ENCODE measurements at places on chromosomes 11 and 22.

- no peak for DNase-seq
These were observed 12.7 kb downstream of the MYO18B start for GRCh38 chr22:25754527-25755202.

GRCh38 chr11:114311946-114312345, 15.7 kb downstream of the NNMT start:
- no peak for DNase-seq

- DNase-seq = no peak
These were observed 3.4 kb upstream of the KCTD17 start for GRCh38 chr22:37048133-37048532.

GRCh38 chr22:17672417-17672991, 33.9 kb downstream of the BCL2L13 start:
- no peak for DNase-seq

- DNase-seq = no peak
These were observed 950 bp upstream of the LAYN start for GRCh38 chr11:111539426-111540113.

- DNase-seq = no peak
These were observed 629 bp downstream of the PSMA1 start for GRCh38 chr11:14519597-14519916.

DNA sequence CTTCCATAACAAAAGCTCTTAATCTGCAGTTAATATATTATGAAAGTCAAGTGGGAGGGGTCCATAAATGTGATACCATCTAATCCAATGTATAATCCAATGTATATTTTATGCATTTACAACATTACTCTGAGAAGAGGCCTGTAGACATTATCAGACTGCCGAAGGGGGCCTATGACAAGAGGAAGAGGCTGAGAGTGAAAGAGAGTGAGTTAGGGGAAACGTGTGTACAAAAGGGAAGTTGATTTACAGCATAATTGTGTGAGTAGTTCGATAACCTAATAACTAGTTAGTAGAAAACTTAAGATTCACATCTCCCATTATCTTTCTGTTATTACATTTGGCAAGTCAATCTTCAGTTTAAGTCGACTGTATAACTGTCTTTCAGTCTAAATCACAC, 86.6 kb downstream of the DDX10 start:
- DNase-seq = no peak

DNA sequence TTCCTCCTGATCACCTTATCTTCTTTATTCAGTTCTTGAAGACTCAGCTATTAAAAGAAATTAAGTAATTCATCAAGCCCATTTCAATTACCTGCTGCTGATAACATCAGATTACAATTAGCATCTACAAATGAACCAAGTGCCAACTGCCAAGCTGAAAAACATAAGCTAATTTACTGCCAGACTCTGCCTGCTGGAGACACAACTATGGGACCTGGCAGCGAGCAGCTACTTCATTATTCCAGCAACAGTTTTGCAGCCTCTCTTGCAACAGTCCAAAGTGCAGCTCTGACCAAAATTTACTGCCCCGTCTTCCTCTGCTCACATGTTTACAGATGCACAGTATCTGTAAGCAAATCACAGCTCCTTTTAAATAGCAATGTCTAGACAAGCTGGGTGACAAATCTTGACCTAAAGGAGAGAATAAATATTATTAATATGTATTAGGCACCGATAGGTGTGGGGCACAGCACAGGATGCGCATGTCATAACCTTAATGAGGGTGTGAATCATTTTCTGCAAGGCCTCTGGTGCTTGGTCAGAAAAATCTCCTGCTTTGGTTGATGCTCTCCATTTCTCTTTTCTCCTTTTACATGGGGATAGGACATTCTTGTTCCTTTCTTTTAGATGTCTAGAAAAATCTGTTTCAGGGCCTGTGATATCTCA, 232.2 kb upstream of the PITPNB start:
- no peak for DNase-seq

GRCh38 chr11:109527496-109527895, 105.5 kb downstream of the C11orf87 start:
- DNase-seq = no peak

DNA sequence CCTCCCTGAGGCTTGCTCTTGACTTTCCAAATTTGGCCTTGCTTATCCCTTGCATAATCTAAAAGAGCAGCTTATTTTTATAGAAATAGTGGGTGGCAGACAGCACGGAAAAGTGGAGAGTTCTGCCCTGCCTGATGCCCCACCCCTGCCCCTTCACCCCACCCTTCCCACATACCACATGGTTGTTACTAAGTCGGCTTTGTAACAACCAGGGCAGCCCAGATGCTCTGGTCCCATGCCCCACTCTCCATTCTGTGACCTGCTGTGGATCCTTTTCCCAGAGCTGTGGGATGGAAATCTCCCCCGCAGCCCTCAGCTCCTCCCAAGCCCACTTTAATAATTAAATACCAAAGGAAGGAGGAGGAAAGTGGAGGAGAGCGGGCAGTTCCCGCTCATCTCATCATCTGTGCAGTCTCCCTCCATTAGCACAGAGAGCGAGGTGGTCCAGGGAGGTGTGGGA, 10.9 kb downstream of the MRGPRF start:
- DNase-seq = no peak

DNA sequence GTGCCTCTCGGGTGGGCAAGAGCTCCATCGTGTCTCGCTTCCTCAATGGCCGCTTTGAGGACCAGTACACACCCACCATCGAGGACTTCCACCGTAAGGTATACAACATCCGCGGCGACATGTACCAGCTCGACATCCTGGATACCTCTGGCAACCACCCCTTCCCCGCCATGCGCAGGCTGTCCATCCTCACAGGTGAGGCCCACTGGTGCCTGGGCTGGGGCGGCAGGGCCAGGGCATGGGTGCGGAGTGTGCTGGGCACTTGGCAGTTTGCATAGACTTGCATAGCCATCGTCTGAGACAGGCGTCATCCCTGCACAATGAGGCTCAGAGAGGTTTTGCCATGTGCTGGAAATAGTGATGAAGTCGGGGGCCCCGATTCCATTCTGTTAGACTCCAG, 6.3 kb downstream of the RASD2 start:
- no peak for DNase-seq

DNA sequence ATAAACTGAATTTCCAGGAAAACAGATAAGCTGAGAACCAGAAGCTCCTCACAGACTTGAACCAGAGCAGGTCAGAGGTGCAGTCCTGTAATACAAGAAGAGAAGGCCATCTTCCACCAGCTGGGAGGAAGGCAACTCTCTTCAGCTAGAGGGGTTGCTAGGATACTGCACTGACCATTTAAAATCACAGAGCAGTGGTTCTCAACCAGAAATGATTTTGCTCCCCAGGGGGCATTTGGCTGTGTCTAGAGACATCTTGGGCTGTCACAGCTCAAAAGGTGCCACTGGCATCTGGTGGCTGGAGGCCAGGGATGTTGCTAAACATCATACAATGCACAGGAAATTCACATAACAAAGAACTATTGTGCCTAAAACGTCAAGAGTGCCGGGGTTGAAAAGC, 17.2 kb downstream of the OPCML start:
- DNase-seq = no peak

DNA sequence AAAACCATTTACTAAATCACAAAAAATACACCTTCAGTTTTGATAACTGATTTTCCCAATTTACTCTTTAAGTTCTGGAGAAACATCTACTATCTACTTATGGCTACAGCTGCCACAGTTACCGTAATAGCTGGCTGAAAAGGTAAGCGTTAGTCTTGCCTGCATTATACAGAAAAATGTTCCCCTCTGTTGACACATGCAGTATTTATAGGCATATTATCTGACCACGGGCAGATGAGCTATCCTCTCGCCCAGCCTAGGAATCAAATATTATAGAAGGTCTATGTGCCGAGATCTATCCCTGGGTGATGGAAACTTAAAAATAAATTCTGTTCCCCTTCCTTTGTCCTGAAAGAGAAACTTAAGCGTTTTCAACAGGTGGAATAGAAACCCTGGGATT, 283.8 kb downstream of the CADM1 start:
- DNase-seq = no peak

- DNase-seq = no peak
These were observed 47.6 kb upstream of the MYO18B start for GRCh38 chr22:25694196-25694907.

- DNase-seq = no peak
These were observed 9.5 kb downstream of the C1QTNF6 start for GRCh38 chr22:37178350-37179125.

DNA sequence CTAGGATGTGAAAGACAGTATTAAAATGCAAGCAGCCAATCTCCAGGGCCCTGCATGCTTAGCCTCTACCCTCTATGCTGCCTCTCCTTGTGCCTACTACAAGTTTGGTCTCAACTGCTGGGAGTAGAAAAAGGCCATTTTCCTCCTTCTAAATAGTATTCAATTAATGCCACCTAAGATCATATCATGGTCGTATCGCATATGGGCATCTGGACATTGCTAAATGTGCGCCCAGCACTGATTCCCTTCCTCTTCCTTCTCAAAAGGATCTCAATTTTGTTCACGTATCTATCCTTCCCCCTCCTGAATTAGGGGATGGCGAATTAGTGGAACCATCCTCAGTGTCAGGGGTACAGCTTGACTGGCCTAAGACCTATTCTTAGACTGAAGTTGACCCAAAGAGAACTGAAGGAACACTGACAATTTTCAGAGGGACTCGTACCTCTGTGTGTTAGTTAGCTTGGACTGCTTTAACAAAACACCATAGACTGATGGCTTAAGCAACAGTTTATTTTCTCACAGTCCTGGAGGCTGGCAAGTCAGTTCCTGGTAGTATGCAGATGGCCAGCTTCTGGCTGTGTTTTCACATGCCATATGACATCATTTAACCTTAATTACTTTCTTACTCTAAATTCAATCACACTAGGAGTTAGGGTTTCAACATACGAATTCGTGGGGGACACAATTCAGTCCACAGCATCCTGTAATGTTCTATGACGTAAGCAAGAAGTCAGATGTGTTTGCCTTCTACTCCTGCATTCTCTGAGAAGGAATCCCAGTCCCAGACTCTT, 8.5 kb upstream of the NUP50 start:
- DNase-seq = no peak

- peak; percentile 81 for DNase-seq
These were observed 9.4 kb downstream of the IGSF9B start for GRCh38 chr11:133947321-133947756.

DNA sequence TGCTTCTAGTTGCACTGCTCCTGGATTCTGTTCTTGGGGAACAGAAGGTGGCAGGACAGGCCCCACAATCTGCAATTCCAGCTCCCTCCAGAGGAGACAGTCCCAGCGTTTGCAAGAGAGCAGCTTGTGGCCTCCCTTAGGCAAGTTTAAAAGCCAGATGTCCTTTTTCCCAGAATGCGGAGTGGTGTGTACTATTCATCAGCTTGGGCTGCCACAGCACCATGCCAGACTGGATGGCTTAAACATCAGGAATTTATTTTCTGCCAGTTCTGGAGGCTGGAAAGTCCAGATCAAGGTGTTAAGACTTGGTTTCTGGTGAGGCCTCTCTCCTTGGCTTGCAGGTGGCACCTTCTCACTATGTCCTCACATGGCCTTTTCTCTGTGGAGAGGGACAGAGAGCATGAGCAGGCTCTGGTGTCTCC, 11.7 kb downstream of the MIAT start:
- DNase-seq = peak; percentile 45

GRCh38 chr22:19688301-19689290, 25.7 kb upstream of the SEPTIN5 start:
- no peak for DNase-seq

- DNase-seq = no peak
These were observed 198.5 kb downstream of the BRD1 start for GRCh38 chr22:49629261-49629570.

GRCh38 chr11:61507012-61507768, 1.4 kb upstream of the LRRC10B start:
- no peak for DNase-seq

GRCh38 chr11:67583247-67584204, at the start of gene GSTP1:
TSS of gene GSTP1 (plus strand) at chr11:67583812. CDS start at chr11:67583844, 32 bp downstream.
- peak; percentile 93 for DNase-seq

DNA sequence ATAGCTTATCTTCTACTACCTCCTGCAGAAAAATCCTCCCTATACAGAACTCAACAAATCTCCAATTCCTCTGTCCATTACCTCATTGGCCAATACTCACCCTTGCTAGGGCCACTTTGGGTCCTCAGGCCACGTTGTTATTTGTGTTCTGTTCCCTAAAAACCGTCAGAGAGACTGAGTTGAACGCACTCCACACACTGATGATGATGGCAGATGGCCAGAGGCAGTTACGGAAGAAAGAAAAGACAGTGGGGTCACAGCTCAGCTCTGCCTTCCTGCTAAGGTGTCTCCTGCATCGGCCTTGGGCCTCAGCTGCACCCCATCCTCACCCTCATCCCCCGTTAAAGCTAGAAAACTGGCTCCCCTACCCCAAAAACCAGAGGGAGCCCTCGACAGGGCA, 66.2 kb downstream of the MICAL3 start:
- no peak for DNase-seq

GRCh38 chr11:125740617-125741016, 5.5 kb upstream of the PATE1 start:
- no peak for DNase-seq

- no peak for DNase-seq
These were observed 5.9 kb upstream of the SOX10 start for GRCh38 chr22:37990301-37990700.

DNA sequence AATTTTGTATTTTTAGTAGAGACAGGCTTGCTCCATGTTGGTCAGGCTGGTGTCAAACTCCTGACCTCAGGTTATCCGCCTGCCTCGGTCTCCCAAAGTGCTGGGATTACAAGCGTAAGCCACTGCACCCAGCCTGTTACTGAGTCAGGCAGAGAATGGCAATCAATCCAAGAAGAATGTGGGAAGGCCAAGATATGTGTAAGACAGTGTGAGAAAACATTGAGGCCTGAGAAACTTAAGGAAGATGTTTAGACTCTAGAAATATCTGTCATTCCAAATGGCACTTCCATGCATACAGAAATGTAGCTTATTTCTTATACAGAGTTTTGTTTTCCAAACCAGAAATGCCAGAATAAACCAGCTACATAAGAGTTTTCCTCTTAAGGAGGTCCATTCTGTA, 248.5 kb downstream of the ETS1 start:
- DNase-seq = no peak

DNA sequence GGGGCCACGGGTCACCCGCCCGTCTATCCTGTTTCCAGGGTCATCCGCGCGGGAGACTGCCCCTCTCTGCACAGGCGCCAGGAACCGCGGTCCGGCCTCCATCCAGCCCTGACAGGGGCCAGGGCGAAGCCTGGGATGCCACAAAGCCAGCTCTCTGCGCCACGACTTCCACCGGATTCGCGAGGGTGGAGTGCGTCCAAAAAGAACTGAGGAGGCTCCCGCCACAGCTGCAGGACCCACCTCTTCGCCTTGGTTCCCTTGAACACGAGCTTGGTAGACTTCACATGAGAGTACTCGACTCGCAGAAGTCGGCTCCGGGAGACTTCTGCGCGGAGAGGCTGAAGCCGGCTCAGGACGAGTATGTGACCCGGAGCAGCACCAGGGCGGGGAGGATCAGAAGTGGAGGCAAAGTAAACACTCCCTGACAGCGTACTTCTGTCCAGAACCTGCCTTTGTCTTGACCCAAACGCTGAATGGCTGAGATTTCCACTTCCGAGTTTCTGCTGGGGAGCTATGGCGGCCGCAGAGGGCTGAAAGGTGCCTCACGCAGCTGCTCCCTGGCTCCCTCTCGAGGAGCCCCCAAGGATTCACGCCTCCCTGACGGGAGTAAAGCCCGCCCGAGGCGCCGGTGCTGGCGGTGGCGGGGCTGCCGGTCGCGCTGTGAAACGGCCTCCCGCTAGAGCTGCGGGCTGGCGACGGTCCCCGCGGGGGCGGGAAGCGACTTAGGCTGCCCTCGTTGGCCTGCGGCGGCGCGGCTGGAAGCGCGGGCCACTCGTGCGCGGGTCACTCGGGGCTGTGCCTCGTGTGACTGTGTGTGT, 4566.7 kb upstream of the OR11H1 start:
- no peak for DNase-seq

- DNase-seq = no peak
These were observed at the start of gene GPR152 for GRCh38 chr11:67452141-67452952. TSS of gene GPR152 (minus strand) at chr11:67452729. CDS start at chr11:67452724, 5 bp downstream.
